ENCODE measurements at places on chromosomes 11 and 22. TPM values are rescaled to one million over a fixed set of nuclear protein-coding genes. Genes with fewer than 3 reads are reported as not detected.

GRCh38 chr22:36065775-36066544, 37.3 kb upstream of the RBFOX2 start:
- peak; percentile 96 for DNase-seq
- peaks cover 14% of the 10 kb centered on the region for H3K4me1 ChIP-seq
- peak overlapping the region; percentile 88 for H3K27ac ChIP-seq
- H3K4me3 ChIP-seq = peak overlapping the region; percentile 41

DNA sequence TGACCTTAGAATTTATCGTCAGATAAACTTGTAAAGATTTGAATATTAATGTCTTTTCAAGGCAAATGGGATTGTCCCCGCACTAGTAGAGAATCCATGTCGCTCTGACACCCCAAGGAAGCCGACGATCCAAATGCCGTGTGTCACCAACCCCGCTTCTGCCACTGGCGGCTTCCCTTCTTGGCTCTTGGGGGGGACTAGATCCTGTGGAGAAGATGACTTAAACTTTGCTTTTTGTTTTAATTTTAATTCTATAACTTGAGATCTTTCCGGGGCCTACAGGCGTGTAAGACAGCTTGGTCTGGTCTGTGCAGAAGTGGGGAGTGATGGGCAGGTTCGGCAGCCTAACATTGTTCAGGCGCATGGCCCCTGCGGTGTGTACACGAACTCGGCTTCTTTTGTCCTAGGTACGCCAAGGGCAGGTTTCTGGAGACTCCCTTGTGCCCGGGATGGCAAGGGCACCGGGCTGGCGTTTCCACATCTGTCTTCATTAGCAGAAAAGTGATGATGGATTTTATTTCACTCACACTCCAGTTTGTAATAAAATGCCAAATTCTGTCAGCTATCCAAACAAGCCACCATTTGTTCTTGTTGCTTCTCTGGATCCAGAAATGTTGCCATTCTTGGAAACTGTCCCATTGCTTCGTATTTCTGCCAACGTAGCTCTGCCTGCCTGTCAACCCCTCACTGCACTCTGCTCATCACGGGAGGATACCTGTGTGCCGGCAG, 6.7 kb downstream of the YDJC start:
- H3K27ac ChIP-seq = no peak overlapping the region
- peaks cover 5% of the 10 kb centered on the region for H3K36me3 ChIP-seq
- H3K4me3 ChIP-seq = no peak overlapping the region

- no peak for DNase-seq
- H3K27ac ChIP-seq = peak overlapping the region; percentile 86
- H3K4me3 ChIP-seq = peak overlapping the region; percentile 67
- peaks cover 15% of the 10 kb centered on the region for H3K27me3 ChIP-seq
Measured at GRCh38 chr11:316031-316701, 2.3 kb downstream of the IFITM1 start.

GRCh38 chr11:95788921-95789505, 569 bp downstream of the FAM76B start:
- DNase-seq = no peak
- no peaks in the 10 kb centered on the region for H3K27me3 ChIP-seq
- H3K27ac ChIP-seq = peak overlapping the region; percentile 100
- peaks cover 49% of the 10 kb centered on the region for H3K4me1 ChIP-seq
- H3K36me3 ChIP-seq = peaks cover 10% of the 10 kb centered on the region

- H3K36me3 ChIP-seq = no peaks in the 10 kb centered on the region
- no peak overlapping the region for H3K27ac ChIP-seq
Measured at GRCh38 chr11:61553373-61554171, 27.3 kb downstream of the SYT7 start.

DNA sequence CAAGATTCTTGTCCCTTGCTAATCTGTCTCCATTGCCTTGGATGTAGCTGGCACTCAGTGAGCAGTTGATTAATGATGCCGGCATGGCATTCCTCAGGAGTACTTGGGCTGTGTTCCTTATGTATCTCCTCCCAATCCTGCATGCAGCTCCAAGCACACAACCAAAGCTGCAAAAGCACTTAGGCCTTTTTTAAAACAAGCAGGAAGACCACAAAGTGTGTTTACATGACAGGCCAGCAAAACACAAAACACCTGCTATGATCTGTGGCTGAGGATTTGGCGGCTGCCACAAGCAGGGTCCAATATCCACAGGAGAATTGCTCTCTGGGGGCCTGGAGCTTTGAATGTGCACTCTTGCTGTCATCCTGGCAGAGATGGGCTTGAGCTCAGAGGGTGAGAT, 8.9 kb downstream of the ABTB2 start:
- H3K4me1 ChIP-seq = peaks cover 46% of the 10 kb centered on the region
- H3K27me3 ChIP-seq = no peaks in the 10 kb centered on the region
- H3K36me3 ChIP-seq = no peaks in the 10 kb centered on the region
- peak; percentile 41 for DNase-seq
- H3K4me3 ChIP-seq = no peak overlapping the region

- no peaks in the 10 kb centered on the region for H3K27me3 ChIP-seq
- H3K4me3 ChIP-seq = no peak overlapping the region
- H3K36me3 ChIP-seq = no peaks in the 10 kb centered on the region
- no peak overlapping the region for H3K27ac ChIP-seq
Measured at GRCh38 chr11:115135936-115136335, 368.3 kb downstream of the CADM1 start.

DNA sequence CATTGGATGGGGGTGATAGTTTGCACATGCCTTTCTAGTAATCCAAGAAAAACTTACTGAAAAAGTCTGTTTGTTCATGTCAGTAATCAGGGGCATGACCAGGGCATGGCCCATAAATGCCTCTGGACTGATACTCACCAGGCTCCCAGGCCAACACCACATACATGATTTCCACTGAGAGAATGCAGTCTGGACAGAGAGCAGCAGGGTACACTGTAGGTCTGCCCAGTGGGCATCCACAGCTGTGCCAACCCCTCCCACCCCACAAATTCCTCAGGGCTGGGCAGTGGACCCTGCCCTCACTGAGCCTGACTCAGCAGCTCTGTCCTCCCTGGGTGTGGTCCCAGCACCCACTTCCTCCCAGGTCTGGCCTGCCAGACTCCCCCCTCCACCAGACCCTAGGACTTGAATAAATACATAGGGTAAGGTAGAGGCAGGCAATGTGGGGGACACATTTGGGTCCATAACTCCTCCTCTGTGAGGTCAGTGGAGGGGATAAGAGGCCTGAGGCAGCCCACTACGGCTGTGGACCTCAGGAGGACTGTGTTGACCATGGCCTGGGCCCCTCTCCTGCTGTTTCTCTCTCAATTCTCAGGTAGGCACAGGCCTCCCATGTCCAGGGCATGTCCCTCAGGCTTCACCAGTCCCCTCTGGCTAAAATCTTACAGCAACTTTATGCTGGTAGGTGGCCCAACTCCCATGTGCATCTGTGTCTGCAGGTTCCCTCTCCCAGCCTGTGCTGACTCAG, 92.2 kb upstream of the TOP3B start:
- H3K4me3 ChIP-seq = no peak overlapping the region
- no peaks in the 10 kb centered on the region for H3K4me1 ChIP-seq
- peak; percentile 57 for DNase-seq
- no peaks in the 10 kb centered on the region for H3K36me3 ChIP-seq
- H3K27me3 ChIP-seq = peaks cover 11% of the 10 kb centered on the region

GRCh38 chr22:19174106-19175025, 4.2 kb downstream of the SLC25A1 start:
- peaks cover 85% of the 10 kb centered on the region for H3K4me1 ChIP-seq
- peaks cover 4% of the 10 kb centered on the region for H3K36me3 ChIP-seq
- no peak overlapping the region for H3K4me3 ChIP-seq
- peak overlapping the region; percentile 49 for H3K27ac ChIP-seq
- no peaks in the 10 kb centered on the region for H3K27me3 ChIP-seq

DNA sequence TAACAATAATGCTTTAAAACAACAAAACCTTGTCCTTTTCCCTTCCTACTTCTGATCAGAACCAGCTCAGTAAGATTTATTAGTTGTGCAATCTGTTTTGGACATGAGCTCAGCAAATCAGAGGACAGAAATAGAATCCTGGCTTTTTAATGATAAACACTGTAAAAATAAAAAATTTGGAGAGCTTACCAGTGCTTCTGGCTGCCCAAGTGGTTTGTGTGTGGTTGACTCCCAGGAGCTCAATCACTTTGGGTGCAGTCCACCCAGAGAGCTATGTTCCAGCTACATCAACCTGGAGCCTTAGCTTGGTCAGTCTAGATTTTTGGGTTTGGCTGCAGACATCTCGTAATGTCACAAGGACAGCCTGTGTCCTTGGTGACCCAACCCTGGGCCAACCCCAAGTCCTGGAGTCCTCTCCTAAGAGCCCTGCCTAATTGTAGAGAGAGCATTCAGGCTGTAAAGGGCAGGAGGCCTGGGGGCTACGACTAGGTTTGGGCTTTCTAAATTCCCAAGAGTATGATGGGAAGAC, 28.5 kb downstream of the CD44 start:
- peak overlapping the region; percentile 85 for H3K27ac ChIP-seq
- no peak overlapping the region for H3K4me3 ChIP-seq
- no peaks in the 10 kb centered on the region for H3K36me3 ChIP-seq
- H3K27me3 ChIP-seq = no peaks in the 10 kb centered on the region
- no peak for DNase-seq

GRCh38 chr22:39244496-39245129, at the start of gene PDGFB:
PDGFB (minus strand) TSS chr22:39244982; CDS start chr22:39243963, 1,019 bp downstream.
- peak within 1 kb of the TSS; percentile 53 for H3K4me3 ChIP-seq
- H3K36me3 ChIP-seq = no peaks in the 10 kb centered on the region
- peak; percentile 61 for DNase-seq
- peak within 1 kb of the TSS; percentile 86 for H3K27ac ChIP-seq
- H3K4me1 ChIP-seq = peaks cover 63% of the 10 kb centered on the region
- H3K27me3 ChIP-seq = peaks cover 84% of the 10 kb centered on the region

- no peaks in the 10 kb centered on the region for H3K36me3 ChIP-seq
- H3K4me3 ChIP-seq = no peak overlapping the region
- H3K27ac ChIP-seq = no peak overlapping the region
- DNase-seq = no peak
Measured at GRCh38 chr11:73942010-73942409, 8.8 kb upstream of the DNAJB13 start.

DNA sequence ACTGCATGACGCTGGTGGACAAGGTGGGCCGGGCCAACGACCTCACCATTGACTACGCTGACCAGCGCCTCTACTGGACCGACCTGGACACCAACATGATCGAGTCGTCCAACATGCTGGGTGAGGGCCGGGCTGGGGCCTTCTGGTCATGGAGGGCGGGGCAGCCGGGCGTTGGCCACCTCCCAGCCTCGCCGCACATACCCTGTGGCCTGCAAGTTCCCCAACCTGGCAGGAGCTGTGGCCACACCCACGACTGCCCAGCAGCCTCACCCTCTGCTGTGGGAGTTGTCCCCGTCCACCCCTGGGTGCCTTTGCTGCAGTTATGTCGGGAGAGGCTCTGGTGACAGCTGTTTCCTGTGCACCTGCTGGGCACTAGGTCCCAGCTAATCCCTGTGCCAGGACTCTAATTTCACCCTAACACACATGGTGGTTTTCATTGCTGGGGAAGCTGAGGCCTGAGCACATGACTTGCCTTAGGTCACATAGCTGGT, 49.0 kb upstream of the PPP6R3 start:
- peaks cover 3% of the 10 kb centered on the region for H3K4me1 ChIP-seq
- no peaks in the 10 kb centered on the region for H3K27me3 ChIP-seq

DNA sequence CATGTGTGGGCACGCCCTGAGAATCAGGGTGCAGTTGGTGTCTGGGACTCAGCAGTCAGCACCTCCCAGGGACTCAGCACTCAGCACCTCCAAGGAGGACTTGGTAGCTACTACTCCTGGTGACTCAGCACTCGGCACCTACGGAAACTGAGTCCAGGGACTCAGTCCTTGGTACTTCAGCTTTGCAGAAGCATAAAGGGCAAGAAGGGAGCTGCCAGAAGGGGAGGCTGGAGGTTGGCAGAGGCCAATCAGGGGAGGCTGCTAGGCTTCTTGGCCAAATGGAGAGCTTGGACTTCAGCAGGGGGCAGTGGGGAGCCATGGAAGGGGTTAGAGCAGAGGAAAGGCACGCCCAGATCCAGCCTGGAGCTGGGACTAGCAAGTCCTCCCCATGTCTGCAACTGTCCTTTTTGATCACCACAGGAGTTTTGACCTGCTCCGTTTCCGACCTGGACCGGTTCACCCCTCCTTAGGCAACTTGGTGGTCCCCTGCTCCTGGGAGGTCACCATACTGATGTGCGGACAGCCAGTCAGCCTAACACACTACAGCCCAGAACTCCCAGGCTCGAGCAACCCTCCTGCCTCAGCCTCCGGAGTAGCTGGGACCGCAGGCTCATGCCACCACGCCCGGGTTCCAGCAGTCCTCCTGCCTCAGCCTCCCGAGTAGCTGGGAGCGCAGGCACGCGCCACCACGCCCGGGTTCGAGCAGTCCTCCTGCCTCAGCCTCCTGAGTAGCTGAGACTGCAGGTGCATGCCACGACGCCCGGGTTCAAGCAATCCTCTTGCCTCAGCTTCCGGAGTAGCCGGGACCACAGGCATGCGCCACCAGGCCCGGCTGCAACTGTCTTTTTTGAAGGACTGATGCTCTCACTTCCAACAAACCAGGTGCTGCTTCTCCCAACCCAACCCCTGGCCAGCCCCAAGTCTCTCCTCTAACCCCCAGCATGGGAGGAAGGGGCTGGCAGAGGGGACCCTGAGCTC, 1.5 kb downstream of the ANO9 start:
- H3K36me3 ChIP-seq = no peaks in the 10 kb centered on the region
- peaks cover 29% of the 10 kb centered on the region for H3K4me1 ChIP-seq
- peaks cover 7% of the 10 kb centered on the region for H3K27me3 ChIP-seq
- DNase-seq = no peak
- H3K27ac ChIP-seq = no peak overlapping the region
- peak overlapping the region; percentile 59 for H3K4me3 ChIP-seq

DNA sequence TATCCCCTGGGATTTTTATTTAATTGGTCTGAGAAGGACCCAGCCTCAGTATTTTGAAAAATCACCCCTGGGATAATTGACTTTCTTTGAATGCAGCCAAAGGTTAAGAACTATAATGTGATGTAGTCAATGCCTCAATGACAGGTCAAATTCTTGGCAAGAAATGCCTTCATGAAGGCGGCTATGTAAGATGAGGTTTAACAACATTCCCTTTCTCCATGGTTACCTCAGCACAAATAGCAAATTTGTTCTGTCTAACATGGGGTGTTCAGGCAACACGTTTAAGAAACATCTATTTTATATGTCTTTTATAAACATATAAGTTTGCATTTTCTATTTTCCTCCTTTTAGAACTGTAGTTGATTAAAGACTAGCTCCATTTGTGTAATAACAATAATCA, 5.3 kb downstream of the SLN start:
- H3K27me3 ChIP-seq = no peaks in the 10 kb centered on the region
- no peak for DNase-seq
- no peak overlapping the region for H3K27ac ChIP-seq
- no peak overlapping the region for H3K4me3 ChIP-seq

- no peak for DNase-seq
- H3K4me3 ChIP-seq = no peak overlapping the region
- no peak overlapping the region for H3K27ac ChIP-seq
Measured at GRCh38 chr11:81602508-81602907, 1131.2 kb downstream of the FAM181B start.

DNA sequence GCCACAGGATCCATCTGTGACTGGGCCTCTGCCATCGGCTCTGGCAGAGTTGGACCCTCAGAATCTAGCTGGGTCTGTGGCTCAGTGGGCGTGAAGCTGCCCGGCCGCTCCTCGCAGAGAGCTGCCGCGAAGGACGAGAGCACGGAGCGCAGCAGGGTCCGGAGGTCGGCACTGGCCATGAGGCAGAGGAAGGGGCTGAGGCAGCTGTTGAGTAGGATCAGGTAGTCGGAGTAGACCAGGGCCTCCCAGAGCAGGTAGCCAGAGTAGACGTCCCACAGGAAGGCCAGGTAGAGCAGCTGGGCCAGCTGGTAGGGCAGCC, 912 bp downstream of the GPR152 start:
- H3K36me3 ChIP-seq = no peaks in the 10 kb centered on the region
- no peaks in the 10 kb centered on the region for H3K4me1 ChIP-seq
- no peaks in the 10 kb centered on the region for H3K27me3 ChIP-seq
- peak overlapping the region; percentile 49 for H3K27ac ChIP-seq
- H3K4me3 ChIP-seq = no peak overlapping the region

The GDPD4 gene
- not detected for polyA plus RNA-seq

The RNF214 gene
- polyA plus RNA-seq = 8.0 TPM
